ENCODE measurements at places on chromosomes 1 and 21. TPM values are rescaled to one million over a fixed set of nuclear protein-coding genes. Genes with fewer than 3 reads are reported as not detected.

DNA sequence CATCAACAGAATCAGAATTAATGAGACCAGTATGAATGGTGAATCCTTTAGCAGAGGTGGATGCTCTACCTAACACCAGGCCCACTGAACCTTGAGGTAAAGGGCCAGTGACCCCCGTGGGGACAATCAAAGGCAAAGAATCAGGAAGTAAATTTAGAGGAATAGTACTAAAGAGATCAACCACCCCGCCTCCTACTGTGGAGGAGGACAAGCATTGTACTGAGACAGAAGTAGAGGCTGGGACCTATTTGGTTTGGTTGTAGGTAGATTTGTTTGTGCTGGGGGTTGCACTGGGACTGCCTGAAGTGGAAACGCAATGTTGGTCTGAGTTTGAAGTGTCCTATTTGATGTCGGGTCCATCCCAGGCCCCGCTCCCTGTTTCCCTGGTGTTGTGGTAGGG is 9.5 kb downstream of the CD48 start:
- DNase-seq, result no peak

DNA sequence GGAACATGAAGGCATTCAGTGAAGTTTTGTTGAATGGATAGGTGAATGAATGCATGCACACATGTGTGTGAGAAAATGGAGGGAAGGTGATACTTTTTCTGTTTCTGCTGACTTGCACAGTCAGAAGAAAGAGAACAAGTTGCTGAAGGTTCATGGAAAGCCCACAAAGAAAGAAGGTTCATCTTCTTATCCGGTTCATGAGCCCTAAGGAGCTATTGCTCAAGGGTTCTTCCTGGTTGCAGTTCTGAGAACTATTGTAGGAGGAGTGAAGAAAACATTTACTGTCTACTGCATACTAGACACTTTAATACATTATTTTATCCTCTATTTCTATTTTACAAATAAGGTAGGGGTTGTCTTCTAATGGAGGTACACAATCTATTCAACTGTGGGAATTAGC is 13.4 kb upstream of the NIBAN1 start:
- no peak for DNase-seq

DNA sequence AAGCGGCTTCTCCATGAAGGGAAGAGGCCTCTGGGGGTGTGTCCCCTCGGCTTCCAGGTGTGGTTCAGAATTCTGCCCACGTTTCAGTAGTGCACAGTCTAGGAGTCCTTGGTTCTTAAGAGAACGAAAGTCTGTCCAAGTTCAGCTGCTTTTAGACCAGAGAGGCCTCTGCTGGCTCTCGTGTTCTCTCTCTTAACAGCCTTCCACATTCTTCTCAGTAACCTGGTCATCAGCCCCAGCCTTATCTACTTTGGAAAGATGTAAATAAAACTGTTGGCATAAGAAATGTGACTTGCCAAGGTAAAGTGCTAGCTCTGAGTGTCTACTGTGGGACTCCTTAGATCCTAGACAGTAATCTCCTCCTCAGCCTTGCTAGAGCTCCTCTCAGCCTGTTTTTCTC is 15.3 kb upstream of the STUM start:
- DNase-seq, result no peak

CSMD2 gene
- 0.07 TPM for polyA plus RNA-seq

DNA sequence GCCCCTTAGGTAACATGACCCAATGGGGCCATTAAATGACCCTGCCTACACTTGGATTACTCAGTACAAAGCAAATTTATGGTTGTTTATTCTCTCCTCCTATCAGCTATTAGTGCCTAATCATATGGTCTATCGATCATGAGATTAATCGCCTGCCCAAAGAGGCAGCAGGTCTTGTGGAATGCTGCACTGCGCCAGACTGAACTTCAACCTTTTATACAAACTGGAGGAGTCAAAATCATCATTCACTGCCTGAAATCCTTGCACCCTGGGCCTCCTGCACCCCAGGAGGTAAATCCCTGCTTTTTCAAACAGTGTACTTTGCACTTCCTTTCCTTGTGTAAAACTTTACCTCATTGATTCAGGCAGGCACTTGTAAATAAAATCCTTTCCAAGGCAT is 69.7 kb downstream of the NFIA start:
- DNase-seq, result no peak

GRCh38 chr1:88141499-88142074 is 542.5 kb upstream of the PKN2 start:
- DNase-seq, result no peak

KRTAP24-1 gene
- polyA plus RNA-seq, result not detected

GRCh38 chr21:37119421-37120218 is 46.6 kb downstream of the TTC3 start:
- no peak for DNase-seq

DNA sequence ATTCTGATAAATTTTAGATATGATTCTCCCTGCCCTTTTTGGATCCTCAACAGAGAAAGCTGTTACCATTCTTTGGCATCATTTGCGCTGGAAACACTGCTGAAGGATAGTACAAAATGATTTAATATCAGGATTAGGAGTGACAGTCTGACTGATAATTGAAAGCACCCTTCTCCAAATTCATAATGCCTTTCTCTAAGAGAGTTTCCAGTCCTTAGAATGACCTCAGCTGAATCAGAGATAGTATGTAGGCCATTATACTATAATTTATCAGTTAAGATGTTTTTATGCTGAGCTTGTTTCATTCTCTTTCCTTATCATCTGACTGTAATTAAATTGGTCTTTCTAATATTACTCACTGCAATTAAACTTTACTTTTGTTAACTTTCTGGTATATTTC is 166.7 kb downstream of the ZNF326 start:
- DNase-seq, result no peak

GRCh38 chr1:184433956-184434502 is 47.2 kb downstream of the C1orf21 start:
- DNase-seq, result no peak

- DNase-seq, result no peak
These were observed 38.6 kb upstream of the ETS2 start for GRCh38 chr21:38766987-38767722.

- no peak for DNase-seq
These were observed 31.0 kb upstream of the TGFBR3 start for GRCh38 chr1:91916811-91917460.

DNA sequence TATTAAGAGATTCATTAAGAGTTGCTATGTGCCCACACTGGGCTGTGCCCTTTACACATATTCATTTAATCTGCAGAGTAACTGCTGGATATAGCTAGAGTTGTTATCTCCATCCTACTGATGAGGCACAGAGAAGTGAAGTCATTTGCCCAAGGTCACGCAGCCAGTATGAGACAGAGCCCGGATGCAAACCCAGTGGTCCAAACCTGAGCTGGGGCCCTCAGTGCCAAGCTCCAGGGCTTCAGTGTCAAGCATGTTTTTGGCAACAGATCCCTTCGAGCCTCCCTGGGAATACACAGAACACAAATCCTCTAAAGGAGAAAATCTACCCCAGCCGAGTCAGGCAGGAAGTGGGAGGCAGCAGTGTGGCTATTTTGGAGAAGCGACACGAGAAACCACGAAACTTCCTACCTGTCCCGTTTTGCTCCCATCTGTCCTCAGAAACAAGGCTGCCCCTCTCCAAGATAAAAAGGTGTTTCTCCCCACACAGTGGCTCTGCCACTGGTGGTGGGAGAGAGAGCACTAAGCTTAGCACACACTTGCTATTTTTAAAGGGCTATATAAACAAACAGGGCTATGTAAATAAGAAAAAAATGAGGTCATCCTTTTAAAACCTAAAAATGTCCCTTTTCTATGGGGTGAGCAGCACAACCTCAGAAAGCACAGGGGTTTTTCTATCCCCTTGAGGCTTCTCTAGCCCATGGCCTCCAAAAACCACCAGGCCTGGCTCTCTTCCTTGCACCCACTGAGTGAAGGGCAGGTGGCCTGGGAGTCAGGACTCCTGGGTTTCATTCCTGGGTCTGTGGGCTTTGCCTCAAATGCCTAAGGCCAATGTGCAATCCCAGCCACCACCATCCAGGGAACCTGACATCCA is 138.6 kb upstream of the EDN2 start:
- no peak for DNase-seq

Measured in heart left ventricle (tissue), 16 donors.